Coronary artery (tissue), 2 donors: ENCODE measurements at places on chromosomes 4 and X.
A peak's percentile ranks its signal among the peaks of the same experiment; 100 is the strongest.

DNA sequence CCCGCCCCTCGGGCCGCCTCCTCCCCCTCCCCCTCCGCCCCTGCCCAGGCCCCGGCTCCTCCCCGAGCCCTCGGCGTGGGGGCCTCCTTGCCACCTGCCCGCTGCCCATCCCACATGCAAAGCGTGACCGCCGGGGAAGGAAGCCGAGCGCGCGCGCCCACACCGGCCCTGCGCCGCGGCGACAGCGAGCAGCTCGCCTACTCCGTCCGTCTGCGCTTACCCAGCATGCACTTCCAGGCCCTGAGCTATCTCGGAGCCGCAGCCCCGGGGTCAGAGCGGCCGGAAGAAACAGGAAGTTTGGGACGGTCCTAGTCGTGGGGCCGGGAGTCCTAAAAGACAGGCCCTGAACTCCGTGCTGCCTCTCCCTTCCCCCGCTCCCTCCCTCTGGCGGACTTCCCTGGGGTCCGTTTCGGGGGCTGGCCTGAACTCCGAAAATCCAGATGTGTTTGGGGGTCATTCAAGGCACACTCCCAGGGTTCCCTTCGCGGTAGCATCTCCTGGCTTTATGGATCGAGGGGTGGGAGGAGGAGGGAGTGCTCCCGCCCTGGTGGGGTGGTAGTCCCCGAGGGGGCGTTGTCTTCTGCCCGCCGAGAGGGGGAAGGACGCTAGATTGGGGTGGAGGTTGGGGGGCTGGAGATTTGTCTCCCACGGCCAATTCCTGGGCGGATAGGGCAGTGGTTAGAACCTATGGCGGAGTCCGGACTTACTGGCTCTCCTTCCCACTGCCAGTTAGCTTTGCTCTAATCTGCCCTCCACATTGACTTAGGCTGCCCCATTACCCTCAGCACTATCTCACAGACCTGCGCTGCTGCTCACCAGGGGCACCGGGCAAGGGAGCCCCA, 25.0 kb upstream of the BCORL1 start:
- no peak for DNase-seq

GRCh38 chr4:168881781-168882420, 128.2 kb downstream of the CBR4 start:
- DNase-seq, result no peak

DNA sequence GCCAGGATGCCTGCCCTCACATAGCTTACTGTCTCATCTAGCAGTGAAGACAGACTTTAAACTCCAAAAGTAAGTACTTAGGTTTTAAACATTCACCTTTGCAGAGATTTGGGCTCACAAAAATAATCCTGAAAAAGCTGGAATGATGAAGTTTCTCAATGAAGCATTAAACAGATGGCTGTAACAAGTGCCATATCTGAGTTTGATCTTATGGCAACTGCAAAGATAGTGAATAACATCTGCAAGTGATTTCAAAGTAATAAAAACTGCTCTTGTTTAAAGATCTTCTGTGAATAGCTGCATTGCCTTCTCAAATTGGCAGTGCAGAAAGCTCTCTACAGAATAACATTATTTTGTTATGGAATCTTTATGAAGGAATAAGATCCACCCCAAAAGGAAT, 271.2 kb upstream of the SMIM31 start:
- no peak for DNase-seq

GRCh38 chrX:42027367-42028000, 104.1 kb upstream of the CASK start:
- no peak for DNase-seq

GRCh38 chr4:42396752-42397634, at the start of gene SHISA3:
SHISA3 (plus strand) TSS chr4:42397488; CDS start chr4:42398057, 569 bp downstream.
- no peak for DNase-seq

DNA sequence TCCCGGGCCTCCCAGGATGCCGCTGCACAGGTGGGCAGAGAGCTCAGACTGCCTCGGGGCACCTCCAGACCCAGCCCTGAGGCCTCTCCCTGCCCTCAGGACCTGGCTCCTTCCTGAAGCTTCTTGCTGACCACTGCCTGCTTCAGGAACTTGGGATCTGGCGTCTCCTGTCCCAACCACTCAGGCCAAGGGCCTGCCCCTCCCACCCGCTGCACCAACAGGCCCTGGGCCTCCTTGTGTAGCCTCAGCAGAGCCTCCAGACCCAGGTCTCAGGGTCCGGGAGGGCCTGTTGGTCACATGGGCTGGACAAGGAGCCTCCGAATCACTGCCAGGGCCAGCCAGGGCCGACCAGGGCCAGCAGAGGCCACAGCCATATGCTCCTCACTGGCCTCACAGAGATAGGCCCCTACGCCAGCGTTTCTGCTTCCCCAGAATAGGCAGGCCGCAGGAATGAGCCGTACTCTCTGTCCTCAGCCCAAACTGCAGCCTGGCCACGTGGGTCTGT, 2.8 kb downstream of the MXD4 start:
- peak; percentile 74 for DNase-seq

- DNase-seq, result no peak
Observed at GRCh38 chr4:68748181-68748991, 67.4 kb upstream of the UGT2B10 start.

GRCh38 chr4:186351668-186352194, 85.7 kb downstream of the F11 start:
- no peak for DNase-seq

DNA sequence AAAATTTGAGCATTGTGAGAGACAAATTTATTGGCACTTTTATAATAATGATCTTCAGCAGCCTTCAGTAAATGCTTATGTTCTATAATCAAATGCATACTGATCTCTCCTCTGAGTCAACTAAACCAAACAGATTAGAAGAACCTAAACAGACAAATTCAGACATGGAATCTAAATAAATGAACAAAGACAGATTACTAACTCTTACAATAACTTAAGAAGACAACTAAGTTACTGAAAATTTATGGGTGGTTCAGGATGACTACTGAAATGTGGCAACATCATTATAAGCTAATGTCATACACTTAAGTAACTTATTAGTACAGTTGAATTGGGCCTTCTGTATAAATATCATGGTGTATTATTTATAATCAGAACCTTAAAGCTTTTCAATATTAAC, 127.3 kb downstream of the NEK1 start:
- DNase-seq, result no peak

GRCh38 chr4:14877246-14878225, 124.7 kb upstream of the CPEB2 start:
- DNase-seq, result no peak

- DNase-seq, result no peak
Observed at GRCh38 chr4:187477224-187477623, 518.3 kb upstream of the ZFP42 start.

GRCh38 chr4:5631352-5632065, 76.8 kb downstream of the EVC2 start:
- DNase-seq, result no peak

GRCh38 chrX:147217334-147217733, 402.8 kb upstream of the CXorf51A start:
- no peak for DNase-seq

GRCh38 chr4:147740176-147740575, 8.3 kb downstream of the ARHGAP10 start:
- no peak for DNase-seq

DNA sequence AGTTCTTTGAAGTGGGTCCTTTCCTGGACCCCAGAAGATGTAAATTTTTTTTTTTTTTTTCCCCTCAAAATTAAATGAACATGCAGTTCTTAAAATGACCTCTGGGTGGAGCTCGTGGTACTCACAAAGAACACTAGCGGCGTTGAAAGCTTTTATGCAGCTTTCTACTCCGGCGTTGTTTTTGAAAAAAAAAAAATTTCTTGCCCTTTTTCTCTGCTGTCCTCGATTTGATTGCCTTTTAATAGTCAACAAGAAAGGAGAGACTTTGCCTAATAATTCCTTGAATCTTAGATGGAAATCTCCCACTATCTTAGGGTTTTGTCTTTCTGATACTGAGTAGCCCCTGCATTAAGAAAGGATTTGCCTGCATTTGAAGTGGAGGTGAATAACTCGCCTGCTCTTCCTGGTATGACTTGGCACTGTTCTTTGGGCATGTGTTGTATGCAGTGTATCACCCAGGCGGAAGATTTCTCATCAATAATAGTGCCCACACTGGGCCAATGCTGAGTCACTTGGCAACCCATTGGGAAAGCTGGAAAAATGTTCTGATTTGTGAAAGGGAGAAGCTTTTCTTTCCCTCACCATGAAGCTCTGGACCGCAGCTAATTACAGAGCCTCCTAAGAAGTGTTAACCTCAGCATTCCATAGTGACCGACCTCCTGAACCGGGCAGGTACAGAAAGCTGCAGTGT, 104.0 kb downstream of the PHEX start:
- DNase-seq, result no peak

- DNase-seq, result no peak
Observed at GRCh38 chrX:120321520-120322281, 10.4 kb upstream of the TMEM255A start.

GRCh38 chr4:188437535-188437934, 298.3 kb downstream of the TRIML1 start:
- DNase-seq, result no peak

DNA sequence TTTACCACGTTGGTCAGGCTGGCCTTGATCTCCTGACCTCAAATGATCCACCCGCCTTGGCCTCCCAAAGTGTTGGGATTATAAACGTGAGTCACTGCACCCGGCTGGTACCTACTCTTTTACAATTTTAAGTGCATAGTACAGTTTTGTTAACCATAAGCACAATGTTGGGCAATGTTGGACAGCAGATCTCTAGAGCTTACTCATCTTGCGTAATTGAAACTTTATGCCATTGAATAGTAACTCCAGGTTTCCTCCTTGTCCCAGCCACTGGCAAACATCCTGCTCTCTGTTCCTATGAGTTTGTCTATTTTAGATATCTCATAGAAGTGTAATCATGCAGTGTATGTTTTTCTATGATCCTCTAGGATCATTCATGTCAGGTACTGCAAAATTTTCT, 9.3 kb upstream of the CPE start:
- no peak for DNase-seq

DNA sequence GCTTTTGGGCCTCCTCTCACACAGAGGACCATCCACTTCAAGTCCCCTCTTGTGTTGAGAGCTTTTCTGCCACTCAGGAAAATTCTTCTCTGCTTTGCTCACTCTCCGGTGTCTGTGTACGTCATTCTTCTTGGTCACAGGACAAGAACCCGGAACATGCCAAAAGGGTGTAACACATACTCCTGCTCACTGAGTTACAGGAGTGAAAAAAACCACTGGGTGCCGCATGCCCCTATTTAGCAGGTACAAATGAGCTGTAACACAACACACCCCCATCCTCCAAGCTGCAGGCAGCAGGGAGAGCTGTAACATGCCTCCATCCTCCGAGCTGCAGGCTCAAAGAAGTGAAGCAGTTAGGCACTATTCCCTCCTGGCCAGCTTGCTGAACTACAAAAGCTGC, 13.0 kb upstream of the CXCL2 start:
- DNase-seq, result no peak

- DNase-seq, result no peak
Observed at GRCh38 chr4:7007142-7007907, 35.8 kb upstream of the TADA2B start.

DNA sequence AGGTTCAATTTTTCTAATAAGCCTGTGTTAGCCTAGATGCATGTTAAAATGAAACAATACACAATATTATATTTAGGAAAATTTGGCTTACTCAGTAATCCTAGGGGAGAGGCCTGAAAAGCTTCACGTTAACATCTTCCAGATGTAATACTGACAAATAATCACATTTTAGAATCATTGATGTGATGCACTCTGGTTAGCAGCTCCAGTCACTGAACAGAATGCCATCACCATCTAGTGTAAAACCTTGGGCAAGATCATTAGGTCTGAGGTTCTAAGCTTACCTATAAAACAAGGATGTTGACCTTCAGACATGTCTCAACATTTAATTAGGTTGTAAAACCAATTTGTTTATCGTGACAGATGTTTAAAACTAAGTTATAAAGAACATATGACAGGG, 1704.8 kb downstream of the STIM2 start:
- DNase-seq, result no peak

DNA sequence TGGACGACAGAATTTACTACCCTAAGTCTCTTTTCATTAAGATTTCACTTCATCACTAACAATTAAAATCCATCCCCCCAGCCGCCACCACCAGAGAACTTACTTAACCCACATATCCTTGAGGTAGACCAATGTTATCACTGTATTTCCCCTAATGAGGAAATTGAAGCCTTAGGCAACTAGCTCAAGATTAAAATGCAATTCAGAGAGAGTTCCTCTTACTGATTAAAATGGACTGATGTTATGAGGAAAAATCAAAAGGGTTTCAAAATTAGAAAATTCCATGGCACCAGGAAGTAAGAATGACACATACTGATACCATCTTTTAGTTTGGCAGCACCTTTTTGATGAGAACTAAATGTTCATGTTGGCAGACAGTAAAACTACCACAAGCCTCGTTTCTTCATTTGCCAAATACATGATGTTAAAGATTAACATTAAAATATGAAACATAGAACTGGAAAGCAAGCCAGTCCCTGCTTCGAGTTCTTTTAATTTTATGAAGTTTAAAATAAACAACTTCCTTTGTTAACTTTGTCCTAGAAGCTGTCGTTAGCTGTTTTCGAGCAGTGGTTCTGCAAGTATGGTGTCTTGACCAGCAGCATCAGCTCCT, 69.3 kb upstream of the CCDC160 start:
- DNase-seq, result no peak

- no peak for DNase-seq
Observed at GRCh38 chr4:83019794-83020494, 9.3 kb upstream of the LIN54 start.

GRCh38 chrX:18291006-18291545, 63.4 kb downstream of the SCML2 start:
- DNase-seq, result no peak

GRCh38 chr4:172751550-172751949, 417.1 kb upstream of the GALNT7 start:
- no peak for DNase-seq

- no peak for DNase-seq
Observed at GRCh38 chr4:121765971-121766538, 1.1 kb upstream of the SMIM43 start.

GRCh38 chr4:76614589-76614988, 179.6 kb downstream of the SHROOM3 start:
- DNase-seq, result no peak

- DNase-seq, result no peak
Observed at GRCh38 chr4:76984127-76984526, 34.6 kb downstream of the SEPTIN11 start.

DNA sequence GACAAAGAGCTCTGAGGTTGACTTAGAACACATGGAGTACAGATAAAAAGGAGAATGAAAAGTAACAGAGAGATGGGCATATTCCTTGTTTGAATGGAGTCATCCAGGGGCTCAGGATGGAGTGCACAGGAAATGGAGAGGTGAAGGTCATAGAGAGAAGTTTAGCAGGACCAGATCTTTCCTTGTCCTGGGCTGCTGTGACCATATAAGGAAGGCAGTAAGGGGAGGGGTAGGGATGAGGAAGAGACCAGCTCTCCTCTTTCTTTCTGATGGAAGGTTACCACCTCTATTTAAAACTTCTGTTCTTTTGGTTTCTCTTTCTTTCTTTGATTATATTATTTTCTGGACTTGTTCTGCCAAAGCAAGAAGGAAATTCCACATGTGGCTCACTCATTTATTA, 27.0 kb downstream of the AR start:
- DNase-seq, result no peak

DNA sequence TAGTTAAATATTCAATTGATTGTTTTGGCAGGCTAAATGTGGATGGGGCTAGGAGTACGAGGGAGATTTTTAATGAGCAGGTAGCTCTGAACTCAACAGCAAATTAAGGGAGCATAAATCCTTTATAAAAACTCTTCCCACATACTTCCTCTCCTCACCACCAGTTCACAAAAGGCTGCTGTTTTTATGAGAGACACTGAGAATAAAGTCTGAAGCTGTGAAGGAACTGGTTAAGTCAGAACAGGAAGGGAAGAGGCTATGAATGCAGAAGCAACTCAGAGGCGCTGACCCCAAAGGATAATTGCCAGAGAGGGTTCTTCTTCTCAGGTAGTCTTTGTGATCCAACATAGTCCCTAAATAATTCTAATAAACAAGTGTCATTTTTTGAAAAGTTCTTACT, 406.1 kb downstream of the GPM6A start:
- DNase-seq, result no peak
